ENCODE measurements at places on chromosomes 3 and 15. TPM values are rescaled to one million over a fixed set of nuclear protein-coding genes. Genes with fewer than 3 reads are reported as not detected.

DNA sequence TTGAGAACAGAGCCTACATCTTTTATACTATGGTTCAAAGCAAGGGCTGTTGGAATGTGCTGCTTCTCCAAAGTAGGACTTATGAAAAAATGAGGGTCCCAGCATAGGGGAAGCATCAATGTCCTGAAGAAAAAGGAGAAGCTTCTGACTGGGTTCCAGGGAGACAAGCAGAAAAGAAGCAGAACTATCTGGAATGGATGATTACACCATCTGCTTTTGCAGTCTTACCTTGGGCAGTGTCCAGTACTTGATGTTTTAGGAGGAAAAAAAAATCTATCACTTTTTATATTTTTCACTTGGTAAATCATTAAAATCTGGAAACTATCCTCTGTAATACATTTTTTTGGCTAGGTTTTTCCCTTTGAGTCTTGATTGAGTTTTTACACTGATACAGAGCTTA, 57.9 kb upstream of the DPH6 start:
- DNase-seq, result no peak

- no peak for DNase-seq
Observed at GRCh38 chr3:169103951-169104941, 559.3 kb downstream of the MECOM start.

Gene GOLGA8B
- total RNA-seq, result 9.1 TPM

Gene GOLGA6A
- total RNA-seq, result not detected

Gene ELP6
- total RNA-seq, result 20.1 TPM

Gene GOLGA8S
- total RNA-seq, result 0.16 TPM

GRCh38 chr3:152376351-152377183, 107.8 kb downstream of the MBNL1 start:
- peak; percentile 29 for DNase-seq

Gene ANKRD63
- total RNA-seq, result 0.65 TPM

DNA sequence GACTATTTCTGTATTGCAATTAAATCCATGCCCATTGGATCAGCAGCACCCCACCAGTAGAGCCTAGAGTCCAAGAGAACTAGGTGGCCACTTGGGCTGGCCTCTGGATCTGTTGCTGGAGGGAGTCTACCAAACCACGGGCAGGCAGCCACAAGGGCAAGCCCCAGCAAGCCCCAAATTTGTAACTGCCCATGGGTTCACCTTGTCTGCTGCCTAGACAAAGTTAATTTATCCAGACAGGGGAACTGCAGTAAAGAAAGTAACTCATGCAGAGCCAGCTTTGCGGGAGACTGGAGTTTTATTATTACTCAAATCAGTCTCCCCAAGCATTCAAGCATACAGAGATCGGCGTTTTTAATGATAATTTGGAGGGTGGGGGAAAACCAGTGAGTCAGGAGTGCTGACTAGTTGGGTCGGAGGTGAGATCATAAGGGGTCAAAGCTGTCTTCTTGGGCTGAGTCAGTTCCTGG, 74.0 kb upstream of the TERB2 start:
- DNase-seq, result no peak

Measured in Right ventricle myocardium superior (tissue), 1 donor.